Myocyte (in vitro differentiated cells): ENCODE measurements at places on chromosomes 3 and 15.
A peak's percentile ranks its signal among the peaks of the same experiment; 100 is the strongest.

DNA sequence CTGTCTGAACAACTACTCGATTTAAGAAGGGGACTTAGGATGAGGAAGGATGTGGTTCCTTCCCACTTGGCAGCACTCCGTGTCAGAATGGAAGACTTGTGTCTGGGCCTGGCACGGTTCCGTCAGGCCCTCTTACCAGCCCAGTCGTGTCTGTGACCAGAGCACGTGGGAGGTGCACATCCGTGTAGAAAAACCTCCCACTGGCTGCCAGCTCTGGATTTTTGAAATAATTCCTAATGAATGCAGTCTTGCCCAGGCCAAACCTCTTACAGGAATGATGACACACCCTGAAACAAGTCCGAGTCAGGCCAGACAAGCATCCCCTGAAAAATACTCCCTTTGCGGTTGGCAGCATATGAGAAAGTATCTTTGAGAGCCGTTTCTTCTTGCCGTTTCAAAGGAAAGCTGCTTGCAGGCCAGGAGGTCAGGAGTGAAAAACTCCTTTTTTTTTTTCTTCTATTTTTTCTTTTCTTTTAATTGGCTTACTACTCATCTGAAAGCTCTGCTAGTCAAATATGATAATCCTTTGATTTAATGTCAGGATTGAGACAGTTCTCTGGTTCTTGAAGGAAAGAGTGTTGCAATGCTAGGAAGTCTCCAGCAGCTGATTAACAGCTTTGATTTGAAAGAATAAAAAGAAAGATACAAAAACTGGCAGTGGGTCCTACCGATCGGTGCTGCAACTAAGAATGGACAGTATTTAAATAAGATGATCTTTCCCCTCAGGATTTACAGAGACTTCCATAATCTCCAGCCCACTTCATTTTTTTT is 19.8 kb downstream of the IL1RAP start:
- peak; percentile 96 for DNase-seq

- DNase-seq = peak; percentile 86
Measured at GRCh38 chr3:185153861-185154629, 1.2 kb upstream of the C3orf70 start.

- no peak for DNase-seq
Measured at GRCh38 chr15:31252171-31252785, 74.4 kb upstream of the KLF13 start.

- DNase-seq = no peak
Measured at GRCh38 chr3:190617185-190617584, 103.3 kb downstream of the IL1RAP start.

DNA sequence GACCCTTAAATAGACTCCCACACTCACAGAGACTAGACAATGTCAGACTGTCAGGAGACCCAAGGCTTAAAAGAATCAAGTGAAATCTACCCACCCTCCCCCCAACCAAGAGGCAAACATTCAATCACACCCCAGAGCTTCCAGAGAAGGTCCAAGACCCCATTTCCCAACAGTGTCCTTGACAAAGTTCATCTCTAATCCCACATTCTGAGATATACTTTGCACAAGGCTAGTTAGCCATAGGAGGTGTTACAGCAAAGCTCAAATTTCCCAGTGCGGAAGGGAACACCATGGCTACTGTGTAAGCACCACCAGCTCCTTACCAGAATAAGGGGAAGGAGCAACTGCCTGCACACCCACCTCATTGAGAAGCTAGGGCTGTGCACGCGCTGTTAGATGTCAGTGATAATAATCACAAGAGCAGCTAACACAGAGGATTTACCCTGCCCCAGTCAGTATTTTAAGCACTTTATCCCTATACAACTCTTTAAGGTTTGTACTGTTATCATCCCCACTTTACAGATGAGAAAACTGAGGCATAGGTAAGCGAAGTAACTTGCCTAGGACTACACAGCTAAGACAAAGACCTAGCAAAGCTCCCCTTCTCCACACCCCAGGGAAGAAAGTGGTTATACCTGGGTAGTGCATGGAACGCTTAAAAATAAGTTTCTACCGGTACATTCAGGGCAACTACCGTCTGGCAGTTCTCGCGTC is 17.3 kb downstream of the SPATA12 start:
- DNase-seq = no peak

- DNase-seq = no peak
Measured at GRCh38 chr3:153734777-153735551, 386.2 kb upstream of the ARHGEF26 start.

DNA sequence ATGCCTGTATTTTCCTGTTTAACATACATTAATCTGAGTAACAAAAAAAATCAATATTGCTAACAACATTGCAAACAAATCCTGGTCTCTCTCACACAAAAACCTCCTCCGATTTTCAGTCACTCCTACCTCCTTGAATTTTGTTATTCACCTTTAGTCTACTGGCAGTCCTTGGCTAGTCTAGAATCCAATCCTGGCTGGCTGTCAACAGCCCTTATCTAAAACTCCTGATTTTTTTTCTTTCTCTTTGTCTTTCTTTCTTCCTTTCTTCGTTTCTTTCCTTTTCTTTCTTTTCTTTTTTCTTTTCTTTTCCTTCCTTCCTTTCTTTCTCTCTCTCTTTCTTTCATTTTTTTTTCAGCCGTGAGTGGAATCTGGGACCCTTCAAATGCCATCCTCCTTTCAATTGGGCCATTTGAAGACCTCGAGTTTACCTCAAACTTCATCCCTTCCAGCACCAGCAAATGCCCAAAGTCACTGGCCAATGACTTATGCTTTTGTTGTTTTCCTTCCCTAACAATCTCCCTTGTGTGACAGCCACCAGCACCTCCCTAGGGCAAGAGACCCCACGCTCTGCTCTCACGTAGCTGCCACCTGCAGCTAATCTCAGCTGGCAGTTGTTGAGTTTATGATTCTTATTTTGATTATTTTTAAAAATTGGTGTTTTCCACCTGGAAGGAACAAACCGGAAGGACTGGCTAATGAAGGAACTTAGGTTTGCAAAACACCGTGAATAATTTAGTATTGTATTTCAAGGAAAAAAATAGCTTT is 6.8 kb upstream of the ONECUT1 start:
- no peak for DNase-seq

GRCh38 chr15:68765602-68766368 is 54.9 kb downstream of the ANP32A start:
- DNase-seq = peak; percentile 41

DNA sequence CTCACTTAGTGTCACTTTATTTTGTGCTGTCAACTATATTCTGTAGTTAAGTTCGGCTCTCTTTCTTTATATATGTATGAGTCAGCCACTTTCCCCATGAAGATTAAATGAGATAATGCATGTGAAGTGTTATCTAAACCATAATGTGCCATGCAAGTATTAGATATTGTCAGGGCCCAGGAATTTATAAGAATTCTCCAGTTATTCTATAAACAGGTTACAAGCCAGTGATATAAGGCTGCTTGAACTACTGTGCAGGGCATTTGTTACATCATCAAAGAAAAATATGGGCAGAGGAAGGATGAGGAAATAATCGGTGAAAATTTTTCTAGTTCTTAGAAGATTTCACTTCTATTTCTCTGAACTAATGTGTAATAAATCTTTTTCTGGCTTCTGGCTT is 1049.0 kb upstream of the NR2F2 start:
- DNase-seq = no peak

DNA sequence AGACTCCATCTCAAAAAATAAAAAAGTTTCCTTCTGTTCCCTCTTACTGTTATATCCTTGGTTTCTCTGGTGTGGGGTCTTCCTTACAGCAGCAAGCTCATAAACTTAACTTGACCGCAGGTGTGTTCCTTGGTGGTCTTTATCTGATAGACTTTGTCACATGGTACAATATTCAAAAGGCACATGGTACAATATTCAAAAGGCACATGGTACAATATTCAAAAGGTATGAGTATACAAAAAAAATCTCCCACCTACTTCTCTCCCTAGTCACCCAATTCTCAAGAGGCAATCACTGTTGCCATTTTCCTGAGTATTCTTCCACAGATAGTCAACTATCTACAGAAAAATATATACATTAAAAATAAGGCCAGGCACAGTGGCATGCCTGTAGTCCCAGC is 4.5 kb downstream of the PGBD4 start:
- DNase-seq = no peak

DNA sequence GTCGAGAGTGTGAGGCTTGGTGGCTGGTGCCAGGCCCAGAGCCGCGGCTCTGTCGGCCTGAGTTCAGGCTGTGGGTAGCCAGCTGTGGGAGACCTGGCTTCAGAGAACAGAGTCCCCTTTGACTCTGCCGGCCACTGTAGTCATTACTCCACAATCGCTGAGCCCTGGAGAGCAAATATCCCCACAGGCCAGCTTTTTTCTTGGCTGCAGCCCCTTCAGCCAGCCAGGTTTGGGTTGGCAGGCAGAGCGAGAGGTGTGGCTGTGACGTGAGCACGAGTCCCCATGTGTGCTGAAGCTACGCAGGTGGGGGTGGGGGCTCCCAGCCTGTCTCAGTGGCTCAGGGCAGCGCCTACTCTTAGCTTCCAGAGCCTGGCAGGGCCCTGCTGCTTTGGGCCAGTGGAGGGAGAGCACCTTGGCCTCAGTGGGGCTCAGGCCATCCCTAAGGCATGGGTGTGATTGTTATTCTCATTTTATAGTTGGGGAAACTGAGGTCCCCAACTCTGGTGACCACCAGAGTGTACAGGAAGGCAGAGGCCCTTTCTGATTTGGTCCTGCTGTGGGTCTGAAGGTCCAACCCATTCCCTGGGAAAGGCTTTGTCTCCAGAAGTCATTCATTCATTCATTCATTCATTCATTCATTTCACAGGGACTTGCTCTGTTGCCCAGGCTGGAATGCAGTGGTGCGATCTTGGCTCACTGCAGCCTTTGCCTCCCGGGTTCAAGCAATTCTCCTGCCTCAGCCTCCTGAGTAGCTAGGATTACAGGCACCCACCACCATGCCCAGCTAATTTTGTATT is 45.7 kb upstream of the LCTL start:
- DNase-seq = peak; percentile 42

DNA sequence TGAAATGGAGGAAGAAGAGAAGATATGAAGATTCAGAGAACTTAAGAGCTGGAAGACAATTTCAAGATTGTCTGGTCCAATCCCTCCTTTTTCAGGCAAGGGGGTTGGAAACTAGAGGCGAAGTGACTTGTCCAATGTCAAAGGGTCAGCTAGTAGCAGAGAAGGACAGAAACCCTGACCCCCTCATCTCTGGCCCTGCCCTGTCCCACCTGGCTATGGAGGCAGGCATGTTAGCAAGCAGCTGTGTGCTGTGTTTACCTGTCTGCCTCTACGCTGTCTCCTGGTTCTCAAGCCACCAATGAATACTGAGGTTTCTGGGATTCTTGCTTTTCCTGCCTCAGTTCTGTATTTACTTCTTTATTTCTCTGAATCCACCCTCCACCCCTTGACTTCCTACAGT is 342 bp downstream of the TGM5 start:
- DNase-seq = no peak

DNA sequence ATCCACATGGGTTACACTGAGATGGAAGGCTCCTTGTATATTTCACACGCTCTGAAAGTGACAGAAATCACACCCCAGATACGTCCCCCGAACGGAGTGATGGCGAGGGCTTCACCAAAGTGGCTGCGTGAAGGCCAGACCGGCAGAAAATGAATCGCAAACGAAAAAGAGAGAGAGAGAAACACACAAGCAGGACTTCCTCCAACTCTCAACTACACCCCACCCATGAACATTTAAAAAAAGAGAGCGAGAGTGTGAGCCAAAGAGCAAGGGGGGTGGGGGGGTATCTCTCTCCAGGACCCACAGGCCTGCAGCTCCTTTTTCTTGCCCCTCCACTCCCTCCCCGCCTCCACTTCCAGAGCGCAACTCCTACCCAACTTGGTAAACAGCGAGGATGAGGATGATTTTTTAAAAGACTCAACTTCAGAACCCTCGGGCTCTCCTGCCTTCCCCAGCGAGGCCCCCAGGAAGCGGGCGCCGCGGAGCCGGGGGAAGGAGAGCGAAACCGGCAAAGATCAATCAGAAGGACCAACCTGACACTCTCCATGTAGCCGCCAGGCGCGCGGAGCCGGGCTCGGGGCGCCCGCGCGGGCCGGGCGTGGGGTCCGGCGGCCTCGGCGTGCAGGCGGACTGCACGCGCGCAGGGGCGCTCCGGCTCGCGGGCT is 519.1 kb downstream of the FOXP1 start:
- peak; percentile 56 for DNase-seq

- no peak for DNase-seq
Measured at GRCh38 chr15:71893691-71894090, 83.3 kb downstream of the NR2E3 start.

DNA sequence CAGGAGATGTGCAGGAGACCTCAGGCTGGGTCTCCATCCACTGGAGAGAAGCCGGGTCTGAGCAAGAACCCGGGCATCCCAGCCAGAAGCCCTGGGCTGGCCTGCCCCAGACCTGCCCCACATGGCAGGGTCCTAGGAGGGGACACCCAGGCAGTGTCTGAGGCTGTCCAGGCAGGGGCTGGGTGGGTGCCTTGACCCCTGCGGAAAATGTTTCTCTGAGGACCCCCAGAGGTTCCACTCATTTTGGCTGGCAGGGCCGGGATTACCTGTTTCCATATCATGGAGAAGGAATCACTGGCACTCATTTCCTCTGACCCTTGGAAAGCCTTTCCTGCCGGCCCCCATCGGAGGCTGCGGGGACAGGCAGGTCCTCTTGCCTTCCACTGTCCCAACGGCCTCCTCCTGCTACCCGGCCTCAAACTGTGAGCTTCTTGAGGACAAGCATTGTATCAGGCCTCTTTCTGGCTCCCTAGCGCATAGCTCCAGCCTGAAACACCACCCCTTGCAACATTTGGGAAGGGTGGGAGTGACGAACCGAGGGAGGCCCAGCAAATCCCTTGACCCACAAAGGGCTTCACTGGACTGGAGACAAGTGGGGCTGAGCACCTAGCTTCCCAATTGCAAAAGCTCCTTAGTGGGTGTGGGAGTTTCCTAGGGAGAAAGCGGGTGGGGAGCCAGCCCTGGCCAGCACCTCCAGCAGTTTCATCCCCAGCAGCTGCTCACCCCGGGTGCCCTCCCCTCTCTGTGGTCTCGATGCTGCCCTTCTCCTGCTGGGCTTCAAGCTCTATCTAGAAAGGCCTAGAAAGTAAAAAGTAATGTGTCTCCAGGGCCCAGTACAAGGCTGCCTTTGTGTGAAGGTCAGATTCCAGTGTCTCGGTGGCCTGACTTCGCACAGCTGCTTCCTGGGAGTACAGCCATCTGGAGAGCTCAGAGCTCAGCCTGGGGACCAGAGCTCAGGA is 29.7 kb downstream of the ACSBG1 start:
- peak; percentile 93 for DNase-seq

- DNase-seq = no peak
Measured at GRCh38 chr3:138740072-138740471, 94.7 kb downstream of the PIK3CB start.

- peak; percentile 6 for DNase-seq
Measured at GRCh38 chr3:156978481-156978961, 152.4 kb downstream of the LEKR1 start.

GRCh38 chr3:141332416-141332815 is 35.9 kb upstream of the ZBTB38 start:
- no peak for DNase-seq

GRCh38 chr15:74349241-74349778 is 18.1 kb downstream of the CYP11A1 start:
- no peak for DNase-seq
